ENCODE measurements at places on chromosomes 16 and 17.

GRCh38 chr16:82295290-82296201 is 125.5 kb upstream of the MPHOSPH6 start:
- no peak for DNase-seq

DNA sequence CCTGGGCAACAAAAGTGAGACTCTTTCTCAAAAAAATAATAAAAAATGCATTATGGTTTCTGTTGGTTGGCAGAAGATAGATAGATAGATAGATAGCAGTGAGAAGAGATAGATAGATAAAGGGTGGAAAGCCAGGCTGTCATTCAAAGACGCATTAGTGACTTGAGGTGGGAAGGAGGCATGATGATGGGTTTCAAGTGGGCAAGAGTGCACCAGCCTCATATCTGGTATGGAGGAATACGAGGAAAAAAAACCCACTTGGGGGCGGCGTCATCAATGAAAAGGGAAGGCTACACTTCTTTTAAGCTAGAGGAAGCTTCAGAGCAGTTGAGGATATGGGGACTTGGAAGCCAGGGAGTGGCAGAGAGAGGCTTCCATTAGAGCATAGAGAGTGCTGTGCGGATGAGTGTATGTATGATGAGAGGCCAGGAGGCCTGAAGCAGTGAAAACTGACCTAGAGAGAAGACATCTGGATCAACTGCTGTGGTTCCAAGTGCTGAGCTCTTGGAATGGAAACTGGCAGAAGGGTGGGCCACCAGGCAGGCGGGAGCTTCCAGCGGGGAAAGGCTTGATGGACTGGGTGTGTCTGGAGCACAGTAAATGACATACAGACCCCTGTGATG is 31.8 kb downstream of the CEP95 start:
- DNase-seq: no peak

- DNase-seq: no peak
Measured at GRCh38 chr16:50595859-50596258, 47.7 kb downstream of the NKD1 start.

GRCh38 chr17:62652251-62653001 is 25.0 kb downstream of the MRC2 start:
- DNase-seq: no peak

GRCh38 chr16:27698266-27698665 is 148.3 kb downstream of the KATNIP start:
- DNase-seq: no peak

Measured in activated naive CD8-positive, alpha-beta T cell treated with anti-CD3 and anti-CD28 coated beads, Interleukin-2, amount 50 U/mL, for 16 hours (primary cell).